ENCODE measurements at places on chromosomes 13 and 19. TPM values are rescaled to one million over a fixed set of nuclear protein-coding genes. Genes with fewer than 3 reads are reported as not detected.
A peak's percentile ranks its signal among the peaks of the same experiment; 100 is the strongest.

DNA sequence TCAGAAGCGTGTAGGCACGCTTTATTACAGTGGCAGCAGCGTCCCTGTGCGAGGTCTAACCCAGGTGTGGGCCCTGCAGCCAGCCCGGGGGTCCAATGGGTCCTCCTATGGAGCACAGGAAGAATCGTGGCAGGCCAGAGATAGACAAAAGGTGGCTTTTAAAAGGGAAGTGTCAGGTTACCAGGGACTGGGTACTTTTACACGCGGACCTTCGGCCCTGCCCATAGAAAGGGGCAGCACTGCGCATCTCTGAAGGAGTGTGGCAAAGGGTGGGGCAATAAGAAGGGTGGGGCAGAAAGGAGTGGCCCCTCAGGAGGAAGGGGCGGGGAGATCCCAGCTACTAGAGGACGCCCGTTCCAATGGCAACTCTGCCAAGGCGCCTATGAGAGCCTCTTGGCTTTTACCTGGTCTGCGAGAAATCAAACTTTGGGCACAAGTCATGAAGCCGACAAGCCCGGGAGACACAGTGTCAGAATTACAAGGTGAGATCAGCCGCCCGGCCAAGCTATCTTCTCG lies 1419.8 kb downstream of the UQCRFS1 start:
- DNase-seq: no peak

DNA sequence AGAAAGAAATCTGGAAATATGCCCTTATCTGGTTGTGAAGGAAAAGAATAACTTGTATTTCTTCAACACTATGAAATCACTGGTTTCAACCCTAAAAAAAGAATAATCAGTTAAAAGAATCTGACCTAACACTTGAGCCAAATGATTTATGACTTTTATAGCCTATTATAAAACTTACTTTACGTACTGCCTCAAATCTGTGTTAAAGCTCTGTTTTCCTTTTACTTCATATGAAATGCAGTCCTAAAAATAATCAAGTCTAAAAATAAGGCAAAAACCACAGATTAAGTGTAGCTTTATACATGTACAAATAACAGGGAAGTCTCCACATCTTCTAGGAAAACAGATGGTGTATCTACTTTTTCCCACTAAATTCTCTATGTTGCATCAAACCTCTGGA lies 101.3 kb downstream of the VWA8 start:
- no peak for DNase-seq

SIAH3 gene
- not detected for total RNA-seq

- no peak for DNase-seq
Observed at GRCh38 chr13:61029064-61029463, 386.6 kb downstream of the PCDH20 start.

BRSK1 gene
- 1.7 TPM for total RNA-seq

GRCh38 chr13:108120302-108120701 lies 95.0 kb downstream of the LIG4 start:
- no peak for DNase-seq

DNA sequence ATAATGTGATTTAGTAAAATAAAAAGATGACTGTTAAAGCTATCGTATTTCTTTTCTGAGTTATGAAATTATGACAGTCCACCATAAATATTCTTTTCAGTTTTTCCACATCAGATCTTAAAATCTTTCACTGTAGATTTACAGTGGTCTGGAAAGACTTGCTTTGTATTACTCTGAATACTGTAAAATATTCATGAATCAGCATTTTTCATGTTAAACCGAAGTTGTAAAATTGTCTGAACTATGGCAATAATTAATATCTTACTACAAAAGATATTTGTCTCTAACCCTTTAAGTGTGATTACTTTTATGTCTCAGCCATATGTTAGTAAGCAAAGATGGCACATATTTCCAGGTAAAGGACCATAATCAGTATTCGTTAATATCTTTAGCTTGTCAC lies 1397.2 kb upstream of the PCDH9 start:
- no peak for DNase-seq

- peak; percentile 80 for DNase-seq
Observed at GRCh38 chr19:12778017-12778904, 2.9 kb upstream of the HOOK2 start.

- DNase-seq: no peak
Observed at GRCh38 chr13:87453244-87453643, 217.9 kb upstream of the SLITRK5 start.

DNA sequence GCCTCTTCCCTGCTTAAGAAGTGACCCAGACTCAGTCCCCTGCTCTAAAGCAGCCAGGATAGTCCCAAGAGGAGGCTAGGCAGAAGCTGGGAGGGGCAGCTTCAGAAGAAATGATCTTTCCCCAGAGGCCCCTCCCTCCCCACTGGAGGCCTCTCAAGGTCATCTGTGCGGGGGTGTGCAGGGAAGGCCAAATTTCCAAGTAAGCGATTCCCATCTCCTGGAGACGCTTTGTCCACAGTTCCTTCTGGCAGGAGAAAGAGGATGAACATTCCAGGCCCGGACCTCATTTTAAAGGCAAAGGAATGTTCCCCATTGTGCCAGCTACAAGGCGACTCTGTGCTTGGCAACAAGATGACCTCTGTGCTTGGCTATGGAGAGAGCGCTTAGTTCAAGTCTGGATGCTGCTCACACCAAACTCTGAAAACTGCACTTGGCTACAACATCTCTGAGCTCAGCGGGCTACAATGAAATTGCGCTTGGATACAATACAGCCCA lies 23.5 kb downstream of the COL5A3 start:
- no peak for DNase-seq

Measured in B cell (primary cell).